MCF 10A (cell line): ENCODE measurements at places on chromosomes 11 and 22. TPM values are rescaled to one million over a fixed set of nuclear protein-coding genes. Genes with fewer than 3 reads are reported as not detected.
A peak's percentile ranks its signal among the peaks of the same experiment; 100 is the strongest.

DNA sequence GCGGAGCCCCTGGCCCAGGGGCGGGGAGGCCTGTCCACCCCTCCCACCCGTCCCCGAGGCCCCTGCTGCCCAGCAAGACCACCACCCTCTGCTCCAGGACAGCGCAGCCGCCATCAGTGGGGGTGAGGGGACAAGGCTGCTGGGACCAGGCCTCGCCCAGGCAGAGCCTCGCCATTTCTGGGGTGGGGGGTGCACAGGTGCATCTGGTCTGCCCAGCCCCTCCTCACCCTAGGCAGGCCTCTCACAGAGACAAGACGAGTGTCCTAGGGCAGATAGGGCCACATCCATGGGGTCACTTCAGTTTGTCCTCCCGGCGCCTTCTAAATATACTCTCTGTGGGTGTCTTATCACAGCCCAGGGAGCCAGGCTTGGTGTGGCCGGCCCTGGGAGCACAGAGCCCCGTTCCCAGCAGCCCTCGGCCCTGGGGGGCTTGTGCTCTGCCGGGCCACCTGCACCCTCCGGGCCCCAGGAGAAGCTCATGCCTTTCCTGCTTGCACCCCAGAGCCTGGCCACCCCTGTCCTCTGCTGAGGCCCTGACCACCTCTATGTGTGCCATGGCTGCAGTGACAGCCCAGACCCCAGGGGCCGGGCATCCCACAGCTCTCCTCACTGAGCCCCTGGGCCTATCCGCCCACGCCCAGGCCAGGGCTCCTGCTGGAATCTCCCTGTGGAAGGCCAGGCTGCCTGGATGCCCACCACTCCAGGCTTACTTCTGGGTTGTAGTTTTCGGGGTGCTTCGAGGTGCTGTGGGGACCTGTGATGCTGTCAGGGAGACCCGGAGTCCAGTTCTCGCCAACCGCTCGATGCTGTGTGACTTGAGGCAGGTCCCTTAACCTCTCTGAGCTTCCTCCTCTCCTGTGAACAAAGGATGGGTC is 70.8 kb downstream of the KCNQ1 start:
- H3K4me3 ChIP-seq, result no peak overlapping the region
- no peak overlapping the region for H3K27ac ChIP-seq
- H3K27me3 ChIP-seq, result peaks cover under 1% of the 10 kb centered on the region
- H3K36me3 ChIP-seq, result no peaks in the 10 kb centered on the region
- DNase-seq, result no peak

Gene PANX2
- total RNA-seq, result 0.77 and 2.7 TPM in 2 replicates

DNA sequence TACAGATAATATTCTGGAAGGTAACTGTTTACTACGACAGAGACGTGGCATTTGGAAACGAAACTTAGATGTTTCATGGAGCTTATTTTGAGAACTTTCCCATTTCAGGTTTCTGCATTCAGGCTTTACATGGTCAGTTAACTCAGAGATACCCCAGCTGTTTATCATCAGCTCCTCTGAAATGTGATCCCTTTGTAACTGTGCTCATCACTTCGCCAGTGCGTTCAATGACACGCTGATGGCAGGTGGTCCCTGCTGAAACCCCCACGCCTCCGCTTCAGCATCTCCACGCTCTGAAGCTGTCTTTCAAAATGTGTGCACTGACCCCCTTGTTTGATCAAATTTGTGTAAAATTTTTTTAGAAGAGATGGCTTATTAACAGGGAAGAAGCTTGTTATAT is 30.5 kb downstream of the ALG12 start:
- H3K4me1 ChIP-seq, result peaks cover 7% of the 10 kb centered on the region
- no peak overlapping the region for H3K4me3 ChIP-seq
- peaks cover 72% of the 10 kb centered on the region for H3K36me3 ChIP-seq
- H3K27ac ChIP-seq, result no peak overlapping the region

DNA sequence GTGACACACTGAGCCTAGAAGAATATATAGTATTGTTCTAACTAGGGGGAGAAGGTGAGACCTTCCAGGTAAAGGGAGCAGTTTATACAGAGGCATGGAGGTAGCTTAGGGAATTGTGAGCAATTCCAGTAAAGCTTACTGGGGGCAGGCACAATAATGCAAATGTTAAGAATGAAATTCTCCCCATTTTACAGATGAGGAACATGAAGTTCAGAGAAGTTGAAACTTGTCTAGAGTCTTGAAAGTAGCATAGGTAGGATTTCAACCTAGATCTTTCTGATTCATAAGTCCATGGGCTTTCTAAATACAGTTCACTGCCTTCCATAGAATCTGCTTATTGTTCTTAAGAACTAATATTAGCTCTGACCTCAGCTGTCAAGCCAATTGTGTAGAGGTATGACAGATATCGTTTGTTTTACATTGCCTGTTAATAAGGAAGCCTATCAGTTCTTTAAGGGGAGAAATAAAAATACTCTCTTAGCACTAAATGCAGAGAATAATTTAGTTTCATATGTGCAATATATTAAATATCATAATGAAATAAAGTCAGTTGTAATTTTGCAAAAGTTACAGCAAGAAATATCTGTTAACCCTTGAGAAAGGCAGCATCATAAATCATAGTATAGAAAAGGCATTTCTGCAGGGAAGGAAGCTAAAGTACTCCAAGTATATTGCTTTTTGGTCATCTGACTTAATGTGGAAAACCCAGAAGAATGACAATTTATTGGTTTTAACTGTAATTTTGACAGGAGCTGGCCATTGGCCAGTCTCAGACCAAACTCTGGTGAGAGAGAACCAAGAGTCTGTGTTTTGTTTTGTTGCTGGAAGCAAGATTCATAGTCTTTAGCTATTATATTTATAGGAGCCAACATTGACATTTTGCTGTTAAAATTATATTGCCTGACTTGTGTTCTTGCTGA is 181.8 kb downstream of the UVRAG start:
- no peaks in the 10 kb centered on the region for H3K36me3 ChIP-seq
- no peak overlapping the region for H3K4me3 ChIP-seq
- H3K27me3 ChIP-seq, result no peaks in the 10 kb centered on the region
- no peak for DNase-seq
- no peaks in the 10 kb centered on the region for H3K4me1 ChIP-seq

GRCh38 chr11:2641623-2642022 is 58.2 kb downstream of the KCNQ1OT1 start:
- H3K27ac ChIP-seq, result no peak overlapping the region
- peaks cover 10% of the 10 kb centered on the region for H3K36me3 ChIP-seq
- peaks cover 75% of the 10 kb centered on the region for H3K27me3 ChIP-seq
- no peaks in the 10 kb centered on the region for H3K4me1 ChIP-seq
- H3K4me3 ChIP-seq, result no peak overlapping the region

DNA sequence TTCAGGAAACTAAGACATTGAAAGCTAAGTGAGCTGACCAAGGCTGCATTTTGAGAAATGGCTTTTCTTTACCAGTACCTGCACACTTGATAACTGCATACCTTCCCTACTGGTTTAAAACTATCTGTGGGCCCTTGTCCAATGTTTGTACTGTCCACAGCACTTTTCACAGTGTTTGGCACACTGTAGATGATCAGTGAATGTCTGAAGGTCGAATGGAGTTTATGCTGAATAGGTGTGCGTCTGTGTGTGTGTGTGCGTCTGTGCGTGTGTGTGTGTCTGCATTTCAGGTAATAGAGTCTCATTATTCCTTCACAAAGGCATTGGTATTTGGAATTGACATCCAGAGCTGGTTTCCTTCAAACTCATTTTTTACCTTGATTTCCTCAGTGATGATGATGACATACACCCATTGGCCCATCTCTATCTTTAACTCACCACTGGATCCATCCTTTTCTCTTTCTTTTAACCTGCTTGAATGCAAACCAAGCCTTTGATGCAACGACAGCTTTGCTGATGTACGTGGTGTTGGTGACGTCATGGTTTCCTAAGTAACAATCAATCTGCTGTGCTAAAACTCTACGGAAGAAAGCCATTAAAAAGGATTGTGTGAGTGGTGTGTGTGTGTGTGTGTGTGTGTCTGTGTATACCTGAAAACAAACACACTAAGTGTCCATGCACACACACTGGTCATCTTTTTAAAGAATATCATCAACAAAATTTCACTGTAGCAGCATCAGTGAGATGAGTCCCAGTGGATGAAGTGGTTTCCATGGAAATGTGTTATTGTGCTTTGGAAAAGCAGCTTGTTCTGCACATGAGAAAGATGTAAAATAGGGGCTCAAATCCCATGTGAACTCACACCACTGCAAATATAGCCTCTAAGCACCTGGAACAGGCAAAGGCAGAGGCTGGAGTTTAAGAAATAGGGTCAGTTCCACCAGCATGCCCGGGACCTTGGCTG is 490.2 kb upstream of the B3GAT1 start:
- no peaks in the 10 kb centered on the region for H3K4me1 ChIP-seq
- H3K27ac ChIP-seq, result no peak overlapping the region

Gene SYTL2
- 2.1 and 2.7 TPM in 2 replicates for total RNA-seq

- no peaks in the 10 kb centered on the region for H3K36me3 ChIP-seq
- no peak for DNase-seq
- H3K4me1 ChIP-seq, result no peaks in the 10 kb centered on the region
- no peak overlapping the region for H3K27ac ChIP-seq
- H3K27me3 ChIP-seq, result no peaks in the 10 kb centered on the region
Observed at GRCh38 chr11:16408619-16409018, 52.3 kb upstream of the SOX6 start.

Gene MRGPRF
- total RNA-seq, result not detected in 2 replicates

GRCh38 chr11:119999220-119999619 is 138.7 kb downstream of the TRIM29 start:
- H3K4me3 ChIP-seq, result no peak overlapping the region
- H3K27me3 ChIP-seq, result peaks cover 57% of the 10 kb centered on the region
- H3K27ac ChIP-seq, result no peak overlapping the region
- H3K36me3 ChIP-seq, result no peaks in the 10 kb centered on the region
- peak; percentile 24 for DNase-seq

DNA sequence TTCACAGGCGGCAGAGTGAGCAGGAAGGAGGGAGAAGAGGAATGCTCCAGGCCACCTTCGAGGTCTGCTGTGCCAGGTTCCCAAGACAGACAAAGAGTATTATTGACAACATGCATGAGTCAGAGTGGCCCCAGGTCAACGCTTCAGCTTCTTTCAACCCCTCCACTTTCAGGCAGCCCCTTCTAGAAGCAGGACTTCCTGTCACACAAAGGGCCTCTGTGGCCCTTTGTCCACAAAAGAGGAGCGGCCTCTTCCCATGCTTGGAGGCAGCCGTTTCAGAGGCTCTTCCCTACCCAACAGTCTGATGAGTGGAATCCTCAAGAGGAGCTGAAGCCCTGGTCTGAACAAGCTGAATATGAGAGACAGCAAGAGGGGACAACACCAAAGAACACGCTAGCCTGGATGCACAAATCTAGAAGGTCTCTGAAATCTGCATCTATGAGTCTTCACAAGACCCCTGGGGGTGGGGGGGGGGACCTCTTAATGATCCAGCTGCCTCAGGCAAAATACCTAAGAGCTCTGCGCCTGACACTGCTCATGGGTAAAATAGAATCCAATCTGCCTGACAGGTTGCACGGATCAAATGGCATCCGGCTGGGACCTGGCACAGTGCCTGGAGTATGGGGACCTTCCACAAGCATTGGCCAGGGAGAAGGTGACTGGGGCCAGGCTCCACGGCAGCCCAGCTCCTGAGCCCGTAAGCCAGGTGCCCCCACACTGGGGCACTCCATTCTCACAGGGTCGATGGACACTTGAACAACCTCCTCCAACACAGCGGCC is 67.5 kb downstream of the PACSIN2 start:
- peaks cover 7% of the 10 kb centered on the region for H3K36me3 ChIP-seq
- H3K27ac ChIP-seq, result peak overlapping the region; percentile 55
- H3K4me3 ChIP-seq, result no peak overlapping the region
- peaks cover 44% of the 10 kb centered on the region for H3K4me1 ChIP-seq
- no peaks in the 10 kb centered on the region for H3K27me3 ChIP-seq

DNA sequence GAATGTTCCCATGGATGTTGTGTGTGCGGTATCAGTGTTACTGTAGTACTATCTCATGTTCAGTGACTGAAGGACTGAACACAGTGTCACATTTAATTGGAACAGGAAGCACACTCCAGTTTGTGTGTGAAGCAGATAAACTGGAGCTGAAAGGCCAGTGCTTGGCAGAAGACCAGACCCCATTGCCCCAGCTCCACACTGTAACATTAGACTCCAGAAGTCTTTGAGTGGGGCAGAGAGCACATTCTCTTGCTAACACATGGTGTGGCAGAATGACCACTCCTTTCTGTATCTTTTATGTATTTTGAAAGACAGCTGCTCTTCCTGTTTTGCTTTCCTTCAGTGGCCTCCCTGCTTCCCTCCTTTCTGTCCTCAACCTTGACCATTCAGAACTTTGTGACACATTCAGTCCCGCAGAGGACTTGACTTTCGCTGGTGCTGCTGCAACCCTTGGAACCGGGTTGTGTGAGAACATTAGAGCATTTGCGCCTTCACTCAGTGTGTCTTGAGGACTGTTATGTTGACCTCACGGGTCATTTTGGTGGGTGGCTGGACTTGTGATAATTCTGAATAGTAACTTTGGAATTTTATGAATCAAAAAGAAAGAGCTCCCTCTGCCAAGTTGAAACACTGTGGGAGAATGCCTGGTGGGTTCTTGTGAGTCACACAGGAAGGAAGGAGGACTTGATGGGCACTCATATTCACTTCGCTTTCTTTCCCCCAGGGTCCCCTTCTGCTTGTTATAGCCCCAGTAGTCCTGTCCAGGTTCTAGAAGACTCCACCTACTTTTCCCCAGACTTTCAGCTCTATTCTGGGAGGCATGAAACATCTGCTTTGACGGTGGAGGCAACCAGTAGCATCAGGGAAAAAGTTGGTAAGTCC is 26.4 kb downstream of the AMOTL1 start:
- H3K36me3 ChIP-seq, result no peaks in the 10 kb centered on the region
- H3K27me3 ChIP-seq, result no peaks in the 10 kb centered on the region
- H3K4me1 ChIP-seq, result peaks cover 39% of the 10 kb centered on the region

GRCh38 chr11:123316003-123316402 is 114.1 kb upstream of the GRAMD1B start:
- no peak for DNase-seq
- H3K36me3 ChIP-seq, result no peaks in the 10 kb centered on the region
- no peak overlapping the region for H3K27ac ChIP-seq
- H3K4me3 ChIP-seq, result no peak overlapping the region

- H3K4me1 ChIP-seq, result no peaks in the 10 kb centered on the region
- peaks cover 65% of the 10 kb centered on the region for H3K27me3 ChIP-seq
- DNase-seq, result no peak
- H3K36me3 ChIP-seq, result no peaks in the 10 kb centered on the region
Observed at GRCh38 chr11:19520681-19521080, 192.0 kb upstream of the NAV2 start.

Gene OR52N4
- total RNA-seq, result not detected in 2 replicates

Gene RIC3
- total RNA-seq, result 0.65 and 0.96 TPM in 2 replicates

Gene MRGPRX3
- total RNA-seq, result 0.34 and 0.79 TPM in 2 replicates

Gene TMPRSS5
- 0.49 and 0.83 TPM in 2 replicates for total RNA-seq
